ENCODE measurements at places on chromosomes 2 and 18.

GRCh38 chr2:198700319-198700718 is 757.4 kb downstream of the SATB2 start:
- DNase-seq, result no peak

DNA sequence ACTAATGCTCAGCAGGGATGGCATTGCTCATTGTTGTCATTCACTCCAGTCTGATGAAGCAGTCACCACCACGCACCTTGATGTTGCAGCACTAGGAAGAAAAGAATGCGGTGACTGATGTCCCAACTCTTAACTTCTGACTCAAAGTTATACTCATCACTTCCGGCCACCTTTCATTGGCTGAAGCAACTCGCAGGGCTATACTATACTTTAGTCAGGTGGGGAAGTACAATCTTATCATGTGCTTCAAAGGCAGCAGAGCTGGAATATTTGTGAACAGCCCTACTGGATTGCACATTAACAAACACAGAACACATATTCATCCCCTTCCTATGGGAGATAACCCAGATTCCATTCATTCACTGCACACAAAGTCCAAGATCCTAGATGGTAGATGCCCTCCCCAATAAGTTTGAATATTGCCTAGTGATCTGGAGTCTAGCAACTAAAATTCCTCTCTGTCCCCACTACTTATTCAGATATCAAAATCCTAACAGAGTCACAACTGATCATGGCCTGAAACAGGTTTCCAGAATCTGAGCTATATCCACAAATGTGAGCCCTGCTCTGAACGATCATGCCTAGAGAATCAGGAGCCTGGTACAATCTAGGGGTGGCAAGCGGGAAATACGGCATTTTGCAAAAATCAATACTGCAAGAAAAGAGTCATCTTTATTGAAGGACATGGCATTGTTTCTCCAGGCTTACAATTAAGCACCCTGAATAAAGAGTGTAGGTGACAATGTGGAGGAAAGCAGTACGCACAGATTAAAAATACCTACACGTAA is 3.4 kb upstream of the SPATS2L start:
- no peak for DNase-seq

DNA sequence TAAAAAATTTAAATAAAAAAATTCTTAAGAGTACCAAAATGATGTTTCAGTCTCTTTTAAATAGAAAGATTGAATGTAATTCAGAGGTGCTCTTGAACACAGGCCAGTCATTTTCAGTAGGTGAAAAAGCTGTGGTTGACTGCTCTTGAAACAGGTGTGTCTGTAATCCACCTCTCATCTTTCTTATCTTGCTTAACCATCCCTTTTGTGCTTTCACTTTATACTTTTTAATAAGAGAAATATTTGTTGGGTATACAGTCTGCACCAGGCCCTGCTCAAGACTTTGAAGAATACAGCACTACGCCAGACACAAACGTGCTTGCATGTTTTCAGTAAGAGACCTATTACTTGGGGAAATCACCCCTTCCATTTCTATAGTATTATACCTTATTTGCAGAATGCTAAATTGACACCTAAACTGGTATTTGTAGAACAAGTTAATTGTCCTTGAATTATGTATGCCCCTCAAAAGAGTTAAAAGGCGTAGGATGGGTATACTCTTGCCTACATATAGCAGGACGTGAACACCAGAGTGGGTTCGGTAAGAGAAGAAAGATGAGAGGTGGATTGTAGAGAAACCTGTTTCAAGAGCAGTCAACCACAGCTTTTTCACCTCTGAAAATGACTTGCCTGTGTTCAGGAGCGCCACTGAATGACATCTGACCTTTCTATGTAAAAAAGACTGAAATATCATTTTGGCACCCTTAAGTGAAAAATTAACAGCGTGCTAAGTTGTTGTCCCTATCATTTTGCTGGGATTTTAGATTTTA is 4.0 kb upstream of the RTN4 start:
- DNase-seq, result no peak

GRCh38 chr2:9830685-9831410 is 12.4 kb upstream of the TAF1B start:
- DNase-seq, result no peak

DNA sequence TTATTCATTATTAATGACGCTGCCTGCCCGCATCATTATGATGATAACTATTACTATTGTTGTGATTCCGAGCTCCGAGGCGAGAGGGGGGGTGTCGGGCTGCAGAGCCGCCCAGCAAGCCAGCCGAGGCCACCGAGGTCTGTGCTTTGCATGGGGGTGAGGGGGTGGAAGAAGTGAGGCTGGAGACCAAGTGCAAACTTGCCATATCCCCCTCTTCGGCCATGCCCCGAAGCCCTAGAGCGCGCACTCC is 3.6 kb downstream of the BCL11A start:
- no peak for DNase-seq

- DNase-seq, result no peak
Observed at GRCh38 chr18:68340606-68341005, 374.3 kb downstream of the TMX3 start.

GRCh38 chr2:5980450-5981190 is 288.4 kb downstream of the SOX11 start:
- no peak for DNase-seq

DNA sequence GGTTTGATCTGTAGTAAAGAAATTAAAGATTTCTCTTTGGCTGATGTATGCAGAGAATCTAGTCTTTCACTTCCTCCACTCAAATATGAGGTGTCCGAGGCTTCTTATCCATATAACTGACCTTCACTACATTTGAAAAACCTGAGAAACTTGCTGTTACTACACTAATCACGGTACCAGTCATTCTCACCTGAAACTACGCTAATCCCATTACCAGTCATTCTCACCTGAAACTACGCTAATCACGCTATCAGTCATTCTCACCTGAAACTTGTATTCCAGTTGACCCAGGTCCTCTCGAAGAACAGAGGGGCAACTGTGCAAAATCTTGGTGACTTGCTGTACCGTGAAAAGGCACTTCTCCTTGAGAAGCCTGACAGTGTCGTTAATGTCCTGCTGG is 5.1 kb downstream of the MTERF4 start:
- DNase-seq, result no peak

GRCh38 chr2:235084424-235084823 is 132.6 kb downstream of the SH3BP4 start:
- DNase-seq, result no peak

- no peak for DNase-seq
Observed at GRCh38 chr2:11807156-11808015, 61.0 kb downstream of the LPIN1 start.

GRCh38 chr2:161122772-161123530 is 37.3 kb upstream of the TANK start:
- no peak for DNase-seq

GRCh38 chr2:102138331-102138730 is 4.2 kb upstream of the IL1R1 start:
- no peak for DNase-seq

DNA sequence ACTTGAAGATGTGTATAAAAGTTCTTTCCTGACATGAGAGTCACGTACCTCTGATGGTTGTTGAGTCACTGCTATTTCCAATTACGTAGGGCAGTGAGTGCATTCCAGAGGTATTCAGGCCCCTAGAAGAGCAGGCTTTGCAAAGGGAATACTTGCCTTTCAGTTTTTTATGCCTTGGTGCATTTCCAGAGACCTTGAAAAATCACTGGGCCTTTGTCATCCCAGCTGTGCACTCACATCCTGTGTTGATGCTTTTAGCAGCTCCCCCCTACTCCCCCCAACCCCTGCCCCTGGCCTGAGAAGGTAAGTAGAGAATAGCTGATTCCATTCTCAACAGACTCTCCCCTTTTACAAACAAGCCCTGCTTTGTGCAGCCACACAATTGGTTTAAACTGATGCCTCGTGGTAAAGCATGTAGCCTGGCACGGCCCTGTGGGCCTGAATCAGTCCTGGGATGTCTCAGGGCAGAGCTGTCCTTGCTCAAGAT is 174.2 kb downstream of the PRPF40A start:
- no peak for DNase-seq

DNA sequence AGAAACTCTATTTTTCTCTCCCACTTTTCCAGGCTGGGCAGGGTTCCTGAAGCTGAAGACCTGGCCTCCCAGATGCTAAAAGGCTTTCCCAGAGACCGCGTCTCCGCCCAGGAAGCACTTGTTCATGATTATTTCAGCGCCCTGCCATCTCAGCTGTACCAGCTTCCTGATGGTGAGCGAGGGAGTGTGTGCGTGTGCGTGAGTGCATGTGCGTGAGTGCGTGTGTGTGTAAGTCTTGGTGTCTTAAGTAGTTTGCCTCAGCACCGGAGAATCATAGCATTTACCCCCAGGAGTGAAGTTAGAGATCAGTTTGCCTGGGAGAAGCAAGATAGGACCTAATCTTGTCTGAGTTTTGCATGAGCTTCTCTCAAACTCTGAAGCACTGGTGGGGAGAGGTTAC is 73.7 kb downstream of the CDK15 start:
- no peak for DNase-seq

Measured in activated T-cell treated with anti-CD3 and anti-CD28 coated beads for 4 hours (primary cell).